ENCODE measurements at places on chromosomes 5 and 9.

GRCh38 chr5:126645132-126645531, 44.4 kb downstream of the PHAX start:
- no peak for DNase-seq

GRCh38 chr5:118548761-118549720, 439.3 kb downstream of the DTWD2 start:
- DNase-seq, result no peak

- DNase-seq, result no peak
Measured at GRCh38 chr5:137231540-137231939, 267.6 kb downstream of the SPOCK1 start.

- DNase-seq, result peak; percentile 89
Measured at GRCh38 chr9:34379334-34380033, 2.8 kb upstream of the MYORG start.

GRCh38 chr9:133424187-133424586, 2.0 kb downstream of the ADAMTS13 start:
- DNase-seq, result no peak

Measured in activated T-helper 2 cell treated with anti-CD3 and anti-CD28 coated beads, Interferon-gamma antibody, Interleukin-2, Interleukin-4, amounts not matched to agents 10 μg/mL and 5 μg/mL and 100 μg/mL, durations not matched to agents 14 hours and 24 hours and 36 hours (primary cell).